ENCODE measurements at places on chromosomes 7 and 10.

DNA sequence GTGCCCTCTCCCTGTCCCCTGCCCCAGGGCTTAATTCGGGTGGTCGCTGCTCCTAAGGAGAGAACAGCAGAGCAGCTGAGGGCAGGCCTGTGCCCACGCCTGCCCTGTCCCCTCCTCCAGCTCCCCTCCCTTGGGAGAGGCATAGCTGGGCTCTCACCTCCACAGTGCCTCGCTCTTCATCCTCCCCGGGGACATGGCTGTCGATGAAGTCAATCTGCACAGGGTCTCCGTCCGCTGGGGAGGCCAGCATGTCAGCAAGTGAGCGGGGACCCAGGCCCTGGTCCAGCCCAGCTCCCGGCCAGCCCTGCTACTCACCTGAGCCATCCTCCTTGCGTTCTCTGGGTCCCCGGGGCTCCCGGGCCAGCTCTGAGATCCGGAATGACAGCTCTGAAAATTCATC lies 3.8 kb upstream of the SAP25 start:
- DNase-seq: no peak

- no peak for DNase-seq
These were observed 3.6 kb downstream of the TEX47 start for GRCh38 chr7:88791891-88792290.

- no peak for DNase-seq
These were observed 32.6 kb downstream of the PDZD8 start for GRCh38 chr10:117342641-117343040.

DNA sequence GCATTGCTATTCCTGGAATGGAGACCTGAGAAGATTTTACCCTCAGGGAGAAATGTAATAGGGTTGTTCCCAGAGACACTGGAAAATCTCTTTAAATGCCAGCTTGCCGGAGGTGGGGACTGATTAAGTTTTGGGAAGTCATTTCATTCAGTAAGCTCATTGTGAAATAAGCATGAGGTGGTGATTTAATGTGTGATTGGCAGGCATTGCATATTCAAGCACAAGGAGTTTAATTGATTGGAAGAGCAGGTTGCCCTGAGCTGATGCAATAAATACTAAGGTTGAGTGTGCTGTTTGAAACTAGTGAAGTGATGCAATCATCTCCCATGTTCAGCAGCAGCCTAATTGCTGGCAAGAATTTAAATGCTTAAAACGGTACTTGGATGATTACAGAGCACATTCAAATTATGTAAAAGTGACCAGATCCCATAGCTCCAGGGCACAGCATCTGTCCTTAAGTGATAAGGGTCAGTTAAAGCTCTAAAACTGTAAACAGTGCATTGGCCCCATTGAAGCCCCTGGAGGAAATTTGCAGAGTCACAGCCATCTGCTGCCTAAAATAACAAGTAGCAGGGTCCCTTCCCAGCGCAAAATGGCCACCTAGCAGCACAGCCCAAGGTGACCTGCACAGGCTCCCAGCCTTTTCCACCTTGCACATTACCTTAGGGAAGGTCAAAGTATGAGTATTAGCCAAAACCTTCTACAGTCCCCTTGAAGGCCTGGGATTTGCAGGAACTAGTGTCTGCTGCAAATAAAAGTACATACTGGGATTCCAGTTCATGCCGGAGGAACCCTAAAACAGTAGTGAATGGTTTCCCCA lies 92.1 kb downstream of the CCDC71L start:
- DNase-seq: no peak

GRCh38 chr10:94375374-94375773 lies 12.6 kb upstream of the NOC3L start:
- DNase-seq: no peak

GRCh38 chr7:108404509-108405420 lies 51.5 kb downstream of the NRCAM start:
- no peak for DNase-seq

GRCh38 chr10:115939101-115939854 lies 333.7 kb downstream of the GFRA1 start:
- no peak for DNase-seq

DNA sequence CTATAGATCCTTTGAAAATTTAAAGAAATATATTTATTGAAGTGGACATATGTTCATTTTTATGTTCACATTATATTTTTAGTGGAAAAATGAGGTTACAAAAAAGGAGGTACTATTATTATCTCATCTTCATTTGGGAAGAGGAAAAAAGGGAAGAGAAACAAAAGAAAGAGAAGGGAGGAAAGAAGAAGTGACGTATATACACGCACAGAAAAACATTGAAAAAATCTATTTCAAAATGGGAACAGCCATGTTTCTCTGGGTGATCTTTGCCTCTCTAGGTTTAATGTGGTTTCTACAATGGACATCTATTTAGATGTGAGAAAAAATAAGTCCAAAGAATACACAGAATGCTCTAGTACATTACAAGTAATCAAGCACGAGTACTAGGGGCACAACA lies 14.8 kb downstream of the ANK3 start:
- DNase-seq: no peak

Measured in mesenteric fat pad (tissue), 1 donor.